Activated CD4-positive, alpha-beta memory T cell treated with anti-CD3 and anti-CD28 coated beads for 36 hours (primary cell): ENCODE measurements at places on chromosomes 2 and 18. TPM values are rescaled to one million over a fixed set of nuclear protein-coding genes. Genes with fewer than 3 reads are reported as not detected.

DNA sequence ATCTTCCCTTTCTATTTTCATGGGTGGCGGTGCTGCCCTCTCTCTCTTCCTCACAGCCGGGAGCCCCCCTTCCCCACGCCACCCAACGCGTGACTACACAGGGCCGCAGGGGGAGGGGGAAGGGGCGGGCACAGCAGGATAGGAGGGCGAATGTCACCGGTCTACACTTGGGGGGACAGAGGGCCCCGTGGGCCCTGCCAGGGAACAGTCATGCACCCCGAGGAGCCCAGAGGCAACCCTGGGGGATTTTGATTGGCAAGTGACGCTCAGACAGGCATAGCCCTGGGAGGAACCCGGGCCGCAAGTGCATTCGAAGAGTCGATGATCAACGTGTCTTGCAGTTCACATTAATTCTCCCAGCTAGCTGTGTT, 91.1 kb upstream of the ANKRD30BL start:
- H3K4me3 ChIP-seq: no peak overlapping the region
- DNase-seq: no peak
- H3K4me1 ChIP-seq: no peaks in the 10 kb centered on the region

DNA sequence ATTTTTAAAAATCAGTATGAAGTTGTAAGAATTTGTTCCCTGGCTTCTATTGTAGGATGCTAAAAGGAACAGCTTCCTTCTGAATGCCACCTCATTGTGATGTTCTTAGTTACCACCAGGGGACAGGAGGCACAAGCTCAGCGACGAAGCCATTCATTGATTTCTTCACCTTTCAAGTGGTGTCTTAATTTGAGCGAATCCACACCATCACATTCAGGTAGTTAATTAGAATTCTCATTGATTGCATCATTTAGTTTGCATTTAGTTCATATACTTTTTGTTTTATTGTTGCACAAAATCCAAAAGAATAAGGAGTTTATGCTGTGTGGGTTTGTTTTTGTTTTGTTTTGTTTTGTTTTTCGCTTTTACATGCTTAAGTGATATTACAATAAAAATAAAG, 23.1 kb downstream of the CYP27C1 start:
- H3K36me3 ChIP-seq: no peaks in the 10 kb centered on the region
- no peak for DNase-seq
- H3K4me1 ChIP-seq: peaks cover 4% of the 10 kb centered on the region
- no peak overlapping the region for H3K4me3 ChIP-seq
- H3K27me3 ChIP-seq: peaks cover 2% of the 10 kb centered on the region

The LIMS3 gene
- 3.3 TPM for total RNA-seq

The TEX44 gene
- not detected for total RNA-seq

DNA sequence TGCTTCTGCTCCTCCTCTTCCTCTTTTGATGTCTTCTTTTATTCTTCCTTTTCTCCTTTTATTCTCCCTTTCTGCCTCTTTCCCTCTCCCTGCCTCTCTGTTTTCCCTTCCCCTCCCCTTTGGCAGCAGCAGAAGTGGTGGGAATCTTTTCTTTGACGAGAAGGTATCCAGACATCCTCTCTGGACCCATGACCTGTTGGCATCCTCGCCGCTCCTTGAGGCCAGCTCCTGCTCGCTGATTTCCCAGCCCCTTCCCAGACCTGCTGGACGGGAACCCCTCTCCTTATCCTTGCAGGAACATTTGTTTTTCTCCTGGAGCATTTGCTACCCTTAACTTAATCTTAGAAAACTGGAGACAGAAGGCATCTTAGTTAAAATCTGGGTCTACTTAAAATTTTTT, 130.5 kb downstream of the LPIN1 start:
- peaks cover 5% of the 10 kb centered on the region for H3K27me3 ChIP-seq
- peaks cover 14% of the 10 kb centered on the region for H3K4me1 ChIP-seq
- no peak for DNase-seq
- H3K36me3 ChIP-seq: no peaks in the 10 kb centered on the region
- H3K27ac ChIP-seq: no peak overlapping the region

The NEU2 gene
- total RNA-seq: not detected

The PPP1R7 gene
- total RNA-seq: 123 TPM

- no peak for DNase-seq
- H3K27ac ChIP-seq: no peak overlapping the region
- H3K4me1 ChIP-seq: peaks cover 43% of the 10 kb centered on the region
- H3K4me3 ChIP-seq: no peak overlapping the region
- no peaks in the 10 kb centered on the region for H3K27me3 ChIP-seq
- peaks cover 90% of the 10 kb centered on the region for H3K36me3 ChIP-seq
Observed at GRCh38 chr18:59340312-59340711, 18.8 kb downstream of the LMAN1 start.

GRCh38 chr2:193276988-193277387, 1082.3 kb upstream of the TMEFF2 start:
- no peaks in the 10 kb centered on the region for H3K36me3 ChIP-seq
- no peak overlapping the region for H3K4me3 ChIP-seq
- H3K27ac ChIP-seq: no peak overlapping the region
- no peak for DNase-seq

- DNase-seq: no peak
- H3K4me3 ChIP-seq: no peak overlapping the region
- no peak overlapping the region for H3K27ac ChIP-seq
- no peaks in the 10 kb centered on the region for H3K36me3 ChIP-seq
Observed at GRCh38 chr2:217918308-217919024, 84.3 kb downstream of the TNS1 start.
